ENCODE measurements at places on chromosomes 7 and 10.

DNA sequence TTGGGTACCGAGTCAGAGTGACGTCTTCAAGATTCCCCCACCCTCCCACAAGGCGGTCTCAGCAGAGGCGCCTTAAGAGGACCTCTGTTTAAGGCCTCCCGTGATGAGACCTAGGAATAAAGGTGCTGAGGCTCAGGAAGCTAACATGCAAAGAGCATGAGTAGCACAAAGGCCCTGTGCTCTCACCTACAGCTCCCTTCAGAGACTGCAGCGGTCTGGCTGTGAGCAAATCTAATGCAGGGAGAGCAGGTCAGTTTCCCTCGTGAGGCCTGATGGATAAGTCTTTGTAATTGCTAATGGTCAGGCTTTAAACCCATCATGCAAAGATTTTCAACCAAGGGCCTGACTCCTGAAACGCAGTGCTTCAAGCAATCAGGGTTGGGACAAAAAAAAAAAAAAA lies 909.3 kb upstream of the GHITM start:
- DNase-seq, result no peak

GRCh38 chr10:21424459-21424861 lies 101.0 kb downstream of the SKIDA1 start:
- DNase-seq, result no peak

GRCh38 chr7:46755120-46756034 lies 826.5 kb downstream of the TNS3 start:
- DNase-seq, result no peak

GRCh38 chr10:118072840-118073239 lies 26.1 kb upstream of the RAB11FIP2 start:
- DNase-seq, result no peak

GRCh38 chr10:67487199-67487598 lies 208.8 kb downstream of the CTNNA3 start:
- no peak for DNase-seq

- no peak for DNase-seq
These were observed 36.2 kb upstream of the OGDHL start for GRCh38 chr10:49798275-49798674.

DNA sequence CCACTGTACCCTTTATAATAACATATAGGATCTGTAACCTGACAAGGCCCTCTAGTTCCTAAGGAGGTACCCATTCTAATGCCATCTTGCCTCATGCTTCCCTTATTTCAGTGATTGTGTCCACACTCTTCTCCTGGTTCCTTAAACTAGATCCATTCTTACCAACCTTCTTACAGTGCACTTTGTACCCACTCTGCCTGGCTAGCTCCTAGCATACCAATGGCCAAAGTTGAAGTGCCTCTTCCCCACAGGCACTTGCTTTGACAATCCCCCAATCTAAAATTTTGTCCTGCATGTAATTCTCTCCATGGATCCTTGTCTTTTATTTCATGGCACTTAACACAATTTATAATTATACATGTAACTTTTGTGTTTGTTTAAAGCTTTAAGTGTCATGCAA lies 40.9 kb downstream of the CCDC71L start:
- no peak for DNase-seq

- no peak for DNase-seq
These were observed 78.2 kb downstream of the MAPK8 start for GRCh38 chr10:48384699-48384982.

- no peak for DNase-seq
These were observed 24.2 kb downstream of the TRIM8 start for GRCh38 chr10:102668326-102669107.

DNA sequence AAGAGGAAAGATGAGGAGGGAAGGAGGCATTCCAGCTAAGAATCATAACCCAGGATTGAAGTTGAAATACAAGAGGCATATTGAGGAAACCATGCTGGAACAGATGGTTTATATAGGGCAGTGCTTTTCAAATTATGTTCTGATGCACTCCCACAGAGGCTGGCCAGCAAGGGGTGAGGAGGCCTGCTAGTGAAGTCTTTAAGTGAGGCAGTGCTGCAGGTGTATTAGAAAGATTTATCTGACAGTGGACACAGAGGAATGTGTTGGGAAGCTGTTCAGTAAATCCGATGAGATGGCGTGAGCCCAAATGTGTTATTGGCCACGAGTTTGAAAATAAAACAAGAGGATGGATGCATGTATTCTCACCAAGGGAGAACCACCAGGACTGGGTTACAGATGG lies 28.6 kb downstream of the REEP3 start:
- no peak for DNase-seq

GRCh38 chr10:69491611-69492010 lies 40.3 kb downstream of the TSPAN15 start:
- no peak for DNase-seq

DNA sequence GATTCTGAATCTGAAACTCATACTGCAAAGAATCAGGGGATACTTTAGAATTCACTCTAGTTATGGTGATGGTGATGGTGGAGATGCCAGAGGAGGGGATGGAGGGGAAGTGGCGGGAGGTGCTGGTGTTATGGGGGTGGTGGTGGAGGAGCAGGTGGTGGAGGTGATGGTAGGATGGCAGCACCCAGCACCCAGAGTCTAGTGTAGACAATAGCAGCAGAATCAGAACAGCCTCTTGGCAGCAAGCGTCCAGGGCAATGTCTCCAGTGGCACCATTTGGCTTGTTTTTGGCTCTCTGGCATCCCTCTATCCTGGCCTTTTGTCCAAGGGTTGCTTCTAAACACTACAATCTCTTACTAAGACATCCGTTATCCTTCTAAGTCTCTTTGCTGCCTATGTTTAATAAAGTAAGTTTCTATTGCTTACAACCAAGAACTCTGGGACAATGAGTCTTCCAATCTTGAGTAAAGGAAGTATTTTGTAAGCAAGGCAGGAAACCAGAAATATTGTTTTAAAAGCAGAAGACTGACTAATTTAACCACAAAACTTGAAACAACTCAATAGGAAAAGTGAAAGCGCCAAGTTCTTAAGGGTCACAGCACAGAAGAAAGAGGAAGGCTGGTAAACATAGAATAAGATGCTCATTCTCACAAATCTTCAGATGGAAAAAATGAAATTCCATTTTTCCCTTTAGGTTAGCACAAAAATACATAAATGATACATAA lies 42.4 kb upstream of the GDF10 start:
- no peak for DNase-seq

- no peak for DNase-seq
These were observed 27.9 kb downstream of the GSTO2 start for GRCh38 chr10:104296687-104297436.

DNA sequence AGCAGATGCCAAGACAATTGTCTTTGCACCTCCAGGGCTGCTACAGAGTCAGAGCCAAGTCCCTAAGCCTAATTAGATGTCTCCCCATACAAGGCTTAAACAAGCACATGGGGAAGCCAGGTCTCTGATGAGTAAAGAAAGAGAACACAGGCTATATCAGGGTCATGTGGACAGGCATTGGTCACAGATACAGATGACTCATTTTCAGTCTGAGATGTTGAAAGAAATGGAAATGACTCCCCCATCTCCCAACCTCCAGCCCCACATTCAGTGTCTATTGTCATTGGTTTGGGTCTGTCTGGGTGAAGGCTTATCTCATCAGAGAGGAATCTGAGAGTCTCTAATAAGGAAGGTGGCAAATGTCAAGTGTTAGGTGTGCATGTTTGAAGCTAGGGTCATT lies 290.1 kb upstream of the KIAA1217 start:
- DNase-seq, result no peak

GRCh38 chr10:46255801-46256747 lies 30.7 kb upstream of the ANTXRL start:
- DNase-seq, result peak; percentile 78

DNA sequence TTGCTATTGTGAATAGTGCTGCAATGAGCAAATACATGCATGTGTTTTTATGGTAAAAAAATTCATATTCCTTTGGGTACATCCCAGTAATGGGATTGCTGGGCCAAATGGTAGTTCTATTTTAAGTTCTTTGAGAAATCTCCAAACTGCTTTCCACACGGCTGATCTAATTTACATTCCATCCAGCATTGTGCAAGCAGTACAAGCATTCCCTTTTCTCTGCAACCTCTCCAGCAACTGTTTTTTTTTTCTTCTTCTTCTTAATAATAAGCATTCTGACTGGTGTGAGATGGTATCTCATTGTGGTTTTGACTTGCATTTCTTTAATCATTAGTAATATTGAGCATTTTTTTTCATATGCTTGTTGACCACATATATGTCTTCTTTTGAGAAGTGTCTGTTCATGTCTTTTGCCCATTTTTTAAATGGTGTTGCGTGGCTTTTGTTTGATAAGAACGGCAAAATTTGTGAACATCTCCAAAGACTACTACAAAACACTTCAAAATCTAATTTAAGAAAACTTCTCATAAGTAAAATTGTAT lies 136.1 kb upstream of the MYO3A start:
- DNase-seq, result no peak

- no peak for DNase-seq
These were observed 81.8 kb downstream of the NPSR1 start for GRCh38 chr7:34739651-34740300.

DNA sequence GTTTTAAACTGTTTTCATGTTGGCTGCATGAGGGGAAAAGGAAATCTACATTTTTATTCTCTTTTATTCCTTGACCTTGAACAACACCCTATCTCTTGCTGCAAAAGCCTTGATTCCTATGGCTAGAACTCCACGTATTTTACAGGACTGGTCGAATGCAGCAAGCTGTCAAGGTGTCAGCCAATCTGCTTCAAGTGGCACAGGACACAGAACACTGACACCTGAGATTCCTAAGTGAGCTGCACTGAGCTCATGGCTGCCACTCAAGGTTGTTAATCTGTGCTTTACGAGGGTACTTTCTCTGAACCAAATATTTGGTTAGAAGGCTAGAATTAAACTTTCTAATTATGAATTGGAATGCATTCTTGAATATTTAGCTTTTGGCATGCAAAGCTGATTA lies 349.7 kb upstream of the COBL start:
- DNase-seq, result no peak

DNA sequence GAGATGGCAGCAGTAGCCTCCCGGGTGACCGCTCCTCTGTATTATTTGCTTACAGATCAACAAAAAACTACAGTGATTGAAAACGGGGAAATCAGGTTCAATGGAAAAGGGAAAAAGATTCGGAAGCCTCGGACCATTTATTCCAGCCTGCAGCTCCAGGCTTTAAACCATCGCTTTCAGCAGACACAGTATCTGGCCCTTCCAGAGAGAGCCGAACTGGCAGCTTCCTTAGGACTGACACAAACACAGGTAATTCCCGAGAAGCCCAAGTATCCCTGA lies 2.2 kb downstream of the DLX6 start:
- no peak for DNase-seq

GRCh38 chr7:80182630-80183276 lies 48.1 kb downstream of the GNAI1 start:
- no peak for DNase-seq

DNA sequence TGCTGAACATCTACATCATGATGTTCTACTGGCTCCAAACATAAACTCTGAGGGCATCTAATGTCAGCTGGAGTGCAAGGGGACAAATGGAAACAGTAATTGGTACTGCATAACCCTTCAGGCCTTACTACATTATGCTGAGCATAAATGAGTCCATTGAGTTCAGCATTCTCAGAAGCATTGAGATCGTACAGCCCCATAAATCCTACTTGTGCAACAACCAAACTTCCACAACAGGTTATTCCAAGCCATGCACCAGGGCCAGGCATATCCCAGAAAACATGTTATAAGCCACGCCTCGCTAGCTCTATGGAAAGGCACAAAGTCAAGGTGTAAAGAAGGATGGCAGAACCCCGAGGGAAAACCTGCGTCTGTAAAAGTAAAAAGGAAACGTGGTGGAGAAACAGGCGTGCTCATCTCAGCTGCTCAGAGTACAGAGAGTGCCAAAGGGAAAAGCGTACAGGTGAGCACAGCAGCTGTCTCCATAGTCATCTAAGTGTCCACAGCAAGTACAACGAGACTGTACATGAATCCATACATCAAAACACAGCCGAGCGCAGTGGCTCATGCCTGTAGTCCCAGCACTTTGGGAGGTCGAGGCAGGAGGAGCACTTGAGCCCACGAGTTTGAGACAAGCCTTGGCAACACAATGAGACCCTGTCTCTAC lies 124.6 kb downstream of the PARD3 start:
- no peak for DNase-seq

GRCh38 chr10:12639996-12640944 lies 290.9 kb downstream of the CAMK1D start:
- no peak for DNase-seq

- no peak for DNase-seq
These were observed 3.7 kb upstream of the AOC1 start for GRCh38 chr7:150848561-150849115.

GRCh38 chr7:80833289-80834268 lies 85.3 kb downstream of the SEMA3C start:
- DNase-seq, result no peak

Measured in left ventricle myocardium inferior (tissue), 1 donor.